Hippocampal formation (tissue), 2 donors: ENCODE measurements at places on chromosomes 2 and 18.

DNA sequence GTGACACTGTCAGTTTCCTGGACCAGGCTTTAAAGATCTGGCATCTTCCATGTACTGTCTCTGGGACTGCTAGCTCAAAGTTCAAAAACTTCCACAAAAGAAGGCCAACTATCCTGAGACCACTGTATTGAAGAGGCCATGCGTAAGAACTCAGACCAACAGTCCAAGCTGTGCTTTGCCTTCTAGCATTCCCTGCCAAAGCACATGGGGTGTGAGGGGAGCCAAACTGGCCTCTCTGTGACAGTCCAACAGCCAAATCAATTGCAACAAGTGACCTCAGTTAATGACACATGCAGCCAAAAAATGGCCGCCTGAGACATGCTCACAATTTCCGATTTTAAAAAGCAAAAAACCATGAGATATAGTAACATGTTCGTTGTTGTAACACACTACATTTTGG, 160.3 kb upstream of the CDH19 start:
- no peak for DNase-seq

DNA sequence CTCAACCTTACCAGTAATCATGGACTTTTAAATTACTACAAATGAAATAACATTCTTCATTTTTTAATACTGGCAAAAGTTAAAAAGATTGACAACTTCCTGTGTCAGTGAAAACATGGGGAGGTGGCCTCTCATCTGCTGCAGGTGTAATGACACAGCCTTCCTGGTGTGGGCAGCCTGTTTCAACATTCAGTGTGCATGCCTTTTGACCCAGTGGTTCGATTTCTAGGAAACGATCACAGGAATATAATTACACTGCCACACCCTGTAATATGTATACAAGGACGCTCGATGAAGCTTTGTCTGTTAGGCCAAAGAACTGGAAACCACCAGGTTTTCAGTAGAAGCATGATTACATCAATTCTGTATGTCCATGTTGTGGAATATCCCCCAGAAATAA, 68.7 kb downstream of the MTHFD2 start:
- no peak for DNase-seq

- no peak for DNase-seq
Measured at GRCh38 chr18:59265974-59266369, 7.3 kb downstream of the RAX start.

DNA sequence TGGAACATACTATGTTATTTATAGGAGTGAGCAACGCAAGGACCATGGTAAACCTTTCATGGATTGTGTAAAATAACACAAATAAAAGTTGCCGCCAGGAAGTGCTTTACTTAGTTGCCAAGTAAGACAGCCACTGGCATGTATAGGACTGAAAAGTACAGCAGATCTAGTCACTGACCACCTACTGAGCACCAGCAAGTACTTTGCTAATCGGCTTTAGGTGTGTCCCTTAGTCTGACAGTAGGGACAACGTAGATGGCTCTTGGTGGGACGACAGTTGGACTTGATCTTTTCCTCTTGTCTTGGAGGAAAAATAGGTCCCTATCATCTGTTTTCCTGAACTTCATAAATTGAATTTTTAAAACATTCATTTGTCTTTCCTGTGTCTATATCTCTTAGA, 13.6 kb upstream of the CXXC1 start:
- DNase-seq = no peak

DNA sequence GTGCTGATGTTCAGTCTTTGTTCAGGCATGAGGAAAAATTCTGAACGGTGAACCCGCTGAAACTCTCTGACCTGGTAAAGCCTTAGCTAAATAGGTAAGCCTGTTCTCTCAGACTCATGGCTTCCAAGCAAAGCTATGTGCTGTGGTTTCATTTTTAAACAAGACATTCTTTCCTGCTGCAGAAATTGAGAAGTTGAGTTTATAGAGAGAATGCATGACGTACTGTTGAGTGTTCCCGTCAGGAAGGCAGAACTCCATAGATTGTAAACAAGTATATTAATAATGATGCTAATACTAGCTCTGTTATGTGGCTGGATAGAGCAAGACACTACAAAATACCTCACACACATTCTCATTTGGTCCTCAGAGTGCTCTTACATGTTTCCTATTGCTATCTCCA, 424.0 kb upstream of the CRIM1 start:
- no peak for DNase-seq

- no peak for DNase-seq
Measured at GRCh38 chr2:137957033-137957432, 7.2 kb upstream of the HNMT start.

GRCh38 chr2:153115141-153115540, 363.4 kb downstream of the RPRM start:
- DNase-seq = no peak

- DNase-seq = peak; percentile 17
Measured at GRCh38 chr2:148720501-148721001, 76.0 kb downstream of the EPC2 start.
